CD4-positive, alpha-beta T cell treated with Interleukin-15 for 4 hours (primary cell): ENCODE measurements at places on chromosomes 12 and 14.

- DNase-seq, result no peak
Measured at GRCh38 chr14:61754627-61755381, 7.4 kb upstream of the SNAPC1 start.

DNA sequence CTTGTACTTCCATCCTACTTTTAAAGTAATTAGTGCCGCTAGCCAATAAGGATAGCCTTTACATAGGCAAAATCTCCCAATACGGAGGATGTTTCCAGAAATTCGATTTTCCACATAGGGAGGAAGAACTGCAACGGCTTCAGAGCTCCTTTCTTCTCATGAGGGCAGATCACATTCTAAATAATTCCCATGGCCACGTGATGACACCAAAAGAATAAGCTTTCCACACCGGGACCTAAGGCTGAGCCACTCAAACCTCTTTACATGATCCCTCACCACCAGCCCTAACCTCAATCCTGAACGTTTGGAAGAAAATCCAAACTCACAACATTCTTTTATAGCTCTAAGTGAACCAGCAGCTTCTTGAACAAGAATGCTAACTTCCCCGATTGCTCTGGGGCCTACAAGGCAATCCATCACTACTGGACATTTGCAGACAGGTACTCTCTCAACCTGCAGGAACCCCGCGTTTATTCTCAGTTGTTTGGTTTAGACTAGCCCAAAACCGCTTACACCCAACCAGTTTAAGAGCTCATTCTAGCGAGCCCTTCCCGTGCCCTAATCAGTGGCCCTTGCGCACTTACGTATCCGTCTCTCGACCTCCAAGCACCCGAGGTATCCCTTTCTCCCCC, 884 bp downstream of the CAPRIN2 start:
- DNase-seq, result no peak

DNA sequence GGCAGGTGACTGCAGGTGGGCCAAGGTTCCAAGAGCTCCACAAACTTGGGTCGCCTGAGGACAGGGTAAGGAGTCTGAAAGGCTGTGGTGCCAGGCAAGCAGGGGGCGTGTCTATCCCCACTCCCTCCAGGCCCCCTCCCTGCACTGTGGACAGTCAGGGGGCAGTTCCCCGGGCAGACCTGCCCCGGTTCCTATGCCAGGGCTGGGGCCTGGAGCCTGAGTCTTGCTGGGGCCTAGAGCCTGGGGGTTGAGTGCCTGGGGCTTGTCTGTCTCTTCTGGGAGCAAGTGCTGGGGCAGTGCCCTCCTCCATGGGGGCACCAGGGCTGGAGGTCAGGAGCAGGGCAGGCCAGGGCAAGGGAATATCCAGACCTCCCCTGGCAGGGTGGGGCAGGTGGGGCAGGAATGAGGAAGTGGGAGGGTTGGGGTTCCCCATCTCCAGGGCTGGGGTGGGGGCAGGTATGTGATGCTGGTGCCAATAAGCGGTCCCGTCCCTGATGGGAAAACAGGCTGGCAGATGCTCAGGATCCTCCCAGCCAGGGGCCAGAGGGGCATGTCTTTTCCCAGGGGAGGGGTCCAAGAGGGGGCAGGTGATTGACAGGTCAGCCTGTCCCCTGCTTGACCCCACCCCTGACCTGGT, 11.9 kb upstream of the TNFAIP2 start:
- no peak for DNase-seq

- peak; percentile 48 for DNase-seq
Measured at GRCh38 chr14:101791919-101792572, 30.5 kb downstream of the PPP2R5C start.

GRCh38 chr12:94219622-94220302, 71.4 kb downstream of the PLXNC1 start:
- no peak for DNase-seq

DNA sequence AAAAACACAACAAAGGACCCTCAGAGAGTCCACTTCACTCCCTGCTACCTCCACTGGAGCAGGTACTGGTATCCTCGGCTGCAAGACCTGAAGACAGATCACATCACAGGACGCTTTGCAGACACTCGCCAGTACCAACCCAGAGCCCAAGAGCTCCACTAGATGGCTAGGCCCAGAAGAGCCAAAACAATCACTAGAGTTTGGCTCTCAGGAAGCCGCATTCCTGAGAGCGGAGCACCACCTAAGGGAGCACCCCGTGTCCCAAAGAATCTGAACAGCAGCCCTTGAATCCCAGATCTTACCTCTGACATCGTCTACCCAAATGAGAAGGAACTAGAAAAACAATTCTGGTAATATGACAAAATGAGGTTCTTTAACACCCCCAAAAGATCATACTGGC, 399.8 kb downstream of the RAD51B start:
- no peak for DNase-seq

DNA sequence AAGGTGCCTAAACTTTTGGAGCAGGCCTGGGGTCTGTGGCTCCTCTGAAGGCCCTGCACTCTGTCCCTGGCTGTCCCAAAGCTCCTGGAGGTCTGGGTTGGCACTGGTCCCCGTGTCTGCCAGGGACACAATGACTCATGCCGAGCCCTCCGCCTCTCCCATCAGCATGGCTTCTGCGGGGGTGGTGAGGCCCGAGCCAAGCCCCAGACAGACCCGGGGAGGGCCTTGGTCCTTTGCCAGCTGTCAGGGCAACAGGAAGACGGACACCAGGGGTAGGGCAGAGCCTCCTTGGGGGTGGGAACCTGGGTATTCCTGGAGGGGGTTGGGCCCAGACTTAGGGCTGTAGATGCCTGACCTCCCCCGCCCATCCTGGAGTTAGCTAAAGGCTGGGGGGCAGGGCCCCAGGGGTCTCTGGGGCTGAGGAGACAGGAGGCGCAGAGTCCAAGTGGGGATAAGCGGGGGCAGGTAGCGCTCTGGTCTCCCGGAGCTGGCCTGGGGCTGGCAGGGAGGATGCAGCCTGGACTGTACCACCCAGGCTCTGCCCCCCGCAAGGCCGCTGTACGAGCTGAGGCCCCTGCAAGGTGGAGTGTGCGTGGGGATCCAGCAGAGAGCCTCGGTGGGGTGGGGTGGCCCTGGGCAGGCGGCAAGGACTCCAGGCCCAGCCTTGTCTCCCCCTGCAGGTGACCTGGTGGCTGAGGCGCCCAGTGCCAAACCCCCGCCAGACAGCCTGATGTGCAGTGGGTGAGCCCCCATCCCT, 16.4 kb upstream of the PUS1 start:
- no peak for DNase-seq

DNA sequence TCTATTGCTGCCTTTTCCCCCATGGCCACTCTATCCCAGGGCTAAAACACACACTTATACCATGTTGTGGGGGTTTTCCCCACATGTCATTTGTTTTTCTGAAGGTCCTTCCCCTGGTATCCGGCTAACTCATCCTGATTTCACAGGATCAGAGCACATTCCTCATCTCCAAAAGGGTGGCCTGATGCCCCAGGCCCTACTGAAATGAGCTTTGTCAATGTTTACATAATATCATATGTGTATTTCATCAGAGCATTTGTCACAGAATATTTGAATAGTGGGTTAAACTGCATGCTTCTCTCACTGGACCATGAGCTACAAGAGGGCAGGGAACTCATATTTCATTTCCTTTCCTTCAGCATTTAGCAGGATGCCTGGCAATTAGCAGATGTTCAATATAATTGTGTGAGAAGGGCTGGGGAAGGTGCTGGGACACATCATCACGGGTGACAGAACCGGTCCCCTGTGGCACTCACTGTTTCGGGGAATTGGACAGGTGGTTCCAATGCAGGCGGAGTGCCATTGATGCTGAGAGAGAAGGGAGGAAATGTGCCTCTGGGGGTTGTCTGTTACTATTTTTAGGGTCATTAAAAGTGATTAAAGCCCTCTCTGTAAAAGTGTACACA, 26.8 kb downstream of the EMP1 start:
- no peak for DNase-seq

- no peak for DNase-seq
Measured at GRCh38 chr12:114476159-114476558, 70.2 kb upstream of the TBX5 start.

- DNase-seq, result peak; percentile 26
Measured at GRCh38 chr14:20278414-20278813, 27.3 kb downstream of the TTC5 start.

- no peak for DNase-seq
Measured at GRCh38 chr14:103854822-103855733, 7.7 kb upstream of the PPP1R13B start.

DNA sequence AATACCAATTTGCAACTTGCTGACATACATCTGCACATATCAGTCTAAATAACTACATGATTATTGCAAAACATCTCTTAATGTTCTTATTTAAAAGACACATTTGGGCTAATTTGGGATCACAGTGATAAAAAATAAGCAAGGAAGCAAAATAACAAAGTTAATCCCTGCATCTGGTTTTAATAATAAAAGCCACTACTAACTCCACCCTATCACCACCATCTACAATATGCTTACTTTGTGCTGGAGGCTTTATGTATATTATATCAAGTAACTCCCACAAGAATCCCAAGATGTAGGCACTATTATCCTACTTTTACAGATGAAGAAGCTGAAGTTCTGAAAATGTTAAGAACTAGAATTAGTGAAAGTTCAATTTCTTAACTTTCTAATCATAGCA, 45.7 kb downstream of the TAOK3 start:
- DNase-seq, result no peak
